ENCODE measurements at places on chromosomes 2 and 18.

DNA sequence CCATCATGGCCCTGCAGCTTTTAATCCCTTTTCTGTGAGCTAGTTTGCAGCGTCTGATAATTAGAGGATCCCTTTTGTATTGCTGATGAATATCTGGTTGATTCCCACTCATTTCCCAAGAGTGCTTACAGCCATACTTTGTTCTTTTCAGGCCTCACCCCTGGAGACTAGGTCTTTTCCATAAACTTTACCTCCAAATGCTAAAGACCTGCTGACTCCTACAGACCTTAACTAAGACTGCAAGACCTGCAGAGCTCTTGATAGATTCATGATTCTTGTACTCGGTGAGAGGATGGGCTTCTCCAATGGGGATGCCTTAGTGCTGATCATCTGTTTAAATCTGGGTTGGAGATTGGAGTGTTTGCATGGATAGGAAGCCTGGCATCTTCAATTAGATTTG is 33.1 kb upstream of the DYNAP start:
- H3K4me1 ChIP-seq, result no peaks in the 10 kb centered on the region
- no peak overlapping the region for H3K4me3 ChIP-seq
- H3K36me3 ChIP-seq, result no peaks in the 10 kb centered on the region
- no peak overlapping the region for H3K27ac ChIP-seq
- no peak for DNase-seq

DNA sequence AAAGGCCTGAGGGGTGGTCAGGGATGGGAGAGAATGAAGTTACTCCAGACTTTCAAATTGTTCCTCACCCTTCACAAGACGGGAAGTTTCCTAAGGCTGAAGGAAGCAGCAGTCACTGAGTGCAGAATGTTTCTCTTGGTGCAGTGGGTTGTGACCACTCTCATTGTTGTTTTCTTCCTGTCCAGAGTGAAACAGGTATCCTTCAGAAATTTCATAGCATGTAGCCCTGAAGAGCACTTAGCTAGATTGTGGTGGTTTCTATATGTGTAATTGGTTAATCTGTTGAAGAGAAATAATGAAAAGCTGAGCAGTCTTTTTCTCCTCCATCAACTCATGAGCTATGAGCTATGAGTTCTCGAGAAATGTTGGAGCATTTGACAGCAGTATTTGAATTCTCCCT is 96.8 kb downstream of the GPD2 start:
- no peaks in the 10 kb centered on the region for H3K36me3 ChIP-seq
- H3K27me3 ChIP-seq, result no peaks in the 10 kb centered on the region
- H3K4me3 ChIP-seq, result no peak overlapping the region
- no peak overlapping the region for H3K27ac ChIP-seq
- no peaks in the 10 kb centered on the region for H3K4me1 ChIP-seq

GRCh38 chr2:222651718-222652418 is 4.0 kb downstream of the FARSB start:
- H3K4me1 ChIP-seq, result peaks cover 13% of the 10 kb centered on the region
- no peaks in the 10 kb centered on the region for H3K27me3 ChIP-seq
- no peak overlapping the region for H3K4me3 ChIP-seq
- no peak for DNase-seq

- peaks cover 7% of the 10 kb centered on the region for H3K36me3 ChIP-seq
- DNase-seq, result peak; percentile 93
- H3K27ac ChIP-seq, result no peak overlapping the region
- no peak overlapping the region for H3K4me3 ChIP-seq
These were observed 12.1 kb downstream of the PXDN start for GRCh38 chr2:1731963-1732768.

DNA sequence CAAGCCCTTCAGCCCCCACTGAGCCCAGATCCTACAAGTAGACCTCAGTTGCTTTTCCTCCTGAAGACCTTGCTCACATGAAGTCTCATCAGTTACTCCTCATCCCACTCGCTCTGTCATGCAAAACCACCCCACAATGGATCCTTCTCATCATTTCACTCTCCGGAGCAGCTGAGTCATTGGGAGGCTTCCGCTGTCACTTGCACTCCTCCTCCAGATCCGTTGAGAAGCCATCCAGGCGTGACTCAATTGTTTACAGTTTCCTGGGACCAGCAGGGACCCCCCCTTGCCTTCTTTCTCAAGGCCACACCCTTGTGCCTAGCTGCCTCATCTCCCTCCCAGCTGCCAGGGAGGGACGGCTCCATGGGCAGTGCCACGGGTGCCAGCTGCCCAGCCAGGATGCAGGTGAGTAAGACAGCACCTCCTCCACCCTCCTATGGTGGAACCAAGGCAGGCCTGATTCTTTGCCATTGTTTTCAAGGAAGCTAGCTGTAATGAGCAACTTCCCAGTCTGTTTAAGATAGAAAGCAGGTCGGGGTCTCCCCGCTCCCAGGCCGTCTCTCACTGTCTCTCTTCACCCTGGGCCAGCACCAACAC is 16.3 kb downstream of the GPR55 start:
- no peaks in the 10 kb centered on the region for H3K27me3 ChIP-seq
- no peaks in the 10 kb centered on the region for H3K36me3 ChIP-seq

- peak overlapping the region; percentile 74 for H3K27ac ChIP-seq
- no peaks in the 10 kb centered on the region for H3K4me1 ChIP-seq
- no peak for DNase-seq
- H3K36me3 ChIP-seq, result no peaks in the 10 kb centered on the region
- no peaks in the 10 kb centered on the region for H3K27me3 ChIP-seq
These were observed 69.3 kb downstream of the MBP start for GRCh38 chr18:77063260-77063659.

DNA sequence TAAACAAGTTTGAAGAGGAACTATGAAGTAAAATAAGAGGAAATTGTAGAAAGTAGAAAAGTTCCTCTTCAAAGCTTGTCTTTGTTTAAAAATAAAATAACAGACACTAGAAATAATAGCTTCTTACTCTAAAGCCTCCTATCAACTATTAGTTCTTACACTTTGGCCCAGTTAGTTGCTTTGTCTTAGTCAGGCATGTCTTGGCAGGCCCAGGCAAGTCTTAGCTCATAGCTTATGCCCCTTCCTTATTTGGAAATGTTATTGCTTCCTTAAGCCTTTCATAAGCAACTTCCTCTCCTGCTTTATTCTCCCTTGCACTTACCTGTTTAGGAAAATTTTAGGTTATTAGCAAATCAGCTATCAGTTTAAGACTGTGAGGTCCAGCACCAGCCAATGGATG is 950.6 kb upstream of the LRATD1 start:
- H3K27me3 ChIP-seq, result no peaks in the 10 kb centered on the region
- no peak overlapping the region for H3K27ac ChIP-seq
- no peak for DNase-seq
- H3K4me1 ChIP-seq, result no peaks in the 10 kb centered on the region
- H3K4me3 ChIP-seq, result no peak overlapping the region
- H3K36me3 ChIP-seq, result no peaks in the 10 kb centered on the region

DNA sequence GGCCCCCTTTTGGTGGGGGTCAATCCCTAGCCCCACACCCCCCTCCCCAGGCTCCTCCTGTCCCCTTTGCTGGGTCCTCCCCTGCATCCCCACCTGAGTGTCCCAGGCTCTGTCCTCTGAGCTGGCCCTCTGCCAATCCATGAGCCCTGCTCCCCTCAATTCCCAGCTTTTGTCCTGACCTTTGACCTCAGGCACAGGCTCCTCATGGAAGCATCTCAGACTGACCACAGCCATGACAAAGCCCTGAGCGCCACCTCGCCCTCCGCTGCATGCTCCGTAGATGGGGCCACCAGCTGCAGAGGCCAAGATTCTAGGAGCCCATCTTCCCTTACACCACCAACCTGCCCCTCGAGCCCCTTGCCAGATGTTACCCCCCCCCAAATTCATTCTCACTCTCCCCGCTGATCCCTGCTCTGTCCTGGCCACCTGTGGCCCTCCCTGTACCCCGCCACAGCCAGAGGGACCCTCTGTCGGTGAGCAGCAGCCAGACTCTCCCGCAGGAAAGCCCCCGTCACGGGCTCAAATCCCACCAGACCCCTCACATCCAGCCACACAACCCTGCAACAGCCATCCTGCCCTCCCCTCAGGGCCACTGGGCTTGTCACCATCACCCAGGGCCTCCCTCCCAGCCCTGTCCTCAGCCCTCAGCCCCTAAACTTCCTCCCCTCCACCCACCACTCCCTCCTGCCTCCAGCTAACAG is 206.0 kb downstream of the MGAT5 start:
- H3K36me3 ChIP-seq, result no peaks in the 10 kb centered on the region
- H3K4me1 ChIP-seq, result peaks cover 5% of the 10 kb centered on the region
- DNase-seq, result no peak

DNA sequence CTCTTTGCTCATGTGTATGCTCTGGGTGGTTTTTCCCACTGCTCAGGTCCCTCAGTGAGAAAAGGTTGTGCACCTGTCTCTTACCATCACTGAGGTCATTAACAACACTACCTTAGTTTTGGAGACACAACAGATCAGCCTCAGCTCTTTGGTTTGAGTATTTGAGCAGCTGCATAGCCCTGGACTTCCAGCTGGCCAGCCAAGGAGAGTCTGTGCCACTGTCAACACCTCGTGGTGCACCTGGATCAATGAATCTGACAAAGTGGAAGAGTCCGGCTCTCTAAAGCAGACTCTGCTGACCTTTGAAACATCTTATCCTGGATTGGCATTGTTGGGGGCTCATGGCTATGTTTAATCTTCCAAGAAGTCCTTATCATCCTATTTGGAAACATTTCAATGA is 30.0 kb downstream of the SERPINB8 start:
- no peak for DNase-seq
- no peaks in the 10 kb centered on the region for H3K4me1 ChIP-seq
- no peaks in the 10 kb centered on the region for H3K36me3 ChIP-seq
- H3K27ac ChIP-seq, result no peak overlapping the region

DNA sequence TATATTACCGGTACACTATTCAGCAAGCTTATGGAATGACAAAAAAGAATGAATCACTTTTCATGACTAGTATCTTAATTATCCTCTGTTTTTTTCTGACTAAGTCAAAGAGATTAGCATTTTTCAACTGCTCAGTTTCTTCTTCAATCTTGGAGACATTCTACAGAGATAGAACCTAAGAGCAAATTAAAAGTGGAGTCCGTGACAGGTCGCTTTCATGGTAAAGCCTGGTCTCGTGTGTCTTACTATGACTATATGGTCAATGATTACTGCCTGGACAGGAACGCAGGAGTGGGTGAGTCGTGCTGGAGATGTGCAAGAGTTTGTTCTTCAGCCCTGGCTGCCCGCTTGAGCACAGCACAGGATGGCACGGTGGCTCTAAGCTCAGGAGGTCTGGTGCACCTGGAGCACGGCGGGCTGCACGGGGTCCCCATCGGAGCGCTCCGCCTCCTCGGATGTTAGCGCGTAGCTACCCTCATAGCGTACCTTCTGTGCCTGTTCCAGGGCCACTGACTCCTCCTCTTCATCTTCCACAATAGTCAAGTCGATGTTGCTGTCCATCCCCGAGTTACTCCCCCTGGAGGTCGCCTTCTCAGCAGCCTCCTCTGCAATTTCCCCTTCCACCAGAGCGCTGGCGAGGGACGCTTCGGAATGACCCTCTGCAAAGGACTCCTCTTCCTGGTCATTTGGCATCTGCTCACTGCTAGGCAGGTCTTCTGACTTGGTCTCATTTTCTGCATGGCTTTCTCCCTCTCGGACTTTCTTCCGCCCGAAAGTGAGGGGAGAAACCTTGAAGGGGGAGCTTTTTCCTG is 11.1 kb downstream of the CAVIN2 start:
- peaks cover 3% of the 10 kb centered on the region for H3K36me3 ChIP-seq
- H3K27ac ChIP-seq, result no peak overlapping the region

- H3K4me1 ChIP-seq, result no peaks in the 10 kb centered on the region
- no peak overlapping the region for H3K4me3 ChIP-seq
- DNase-seq, result no peak
- H3K36me3 ChIP-seq, result no peaks in the 10 kb centered on the region
- peaks cover 3% of the 10 kb centered on the region for H3K27me3 ChIP-seq
These were observed 40.2 kb upstream of the SKA1 start for GRCh38 chr18:50334546-50335152.

DNA sequence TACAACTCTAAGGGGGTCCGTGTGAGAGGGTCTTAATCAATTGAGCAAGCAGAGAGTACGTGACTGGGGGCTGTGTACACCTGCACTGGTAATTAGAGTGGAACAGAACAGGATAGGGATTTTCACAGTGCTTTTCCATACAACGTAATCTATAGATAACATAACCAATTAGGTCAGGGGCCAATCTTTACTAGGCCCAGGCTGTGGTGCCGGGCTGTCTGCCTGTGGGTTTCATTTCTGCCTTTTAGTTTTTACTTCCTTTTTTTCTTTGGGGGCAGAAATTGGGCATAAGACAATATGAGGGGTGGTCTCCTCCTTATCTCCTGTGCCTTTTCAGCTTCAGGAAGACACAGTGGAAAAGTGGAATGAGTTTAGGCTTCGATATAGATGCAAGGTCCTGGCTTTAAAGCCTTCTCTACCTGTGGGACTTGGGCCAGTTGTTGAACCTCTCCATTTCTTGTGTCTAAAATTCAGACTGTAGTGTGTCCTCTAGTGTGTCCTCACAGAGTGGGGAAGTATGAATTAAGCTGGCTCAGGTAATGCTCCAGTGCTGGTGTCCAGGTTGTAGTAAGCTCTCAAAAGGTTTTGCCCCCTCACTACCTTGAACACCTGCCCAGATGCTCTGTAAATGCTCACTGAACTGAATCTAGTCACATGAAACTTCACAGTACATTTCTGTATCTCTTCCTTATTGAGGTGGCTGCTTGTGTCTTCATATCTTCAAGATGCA is 422.8 kb downstream of the SETBP1 start:
- H3K27ac ChIP-seq, result no peak overlapping the region
- H3K36me3 ChIP-seq, result no peaks in the 10 kb centered on the region
- H3K4me3 ChIP-seq, result no peak overlapping the region
- DNase-seq, result no peak
- no peaks in the 10 kb centered on the region for H3K27me3 ChIP-seq

- DNase-seq, result no peak
- H3K4me3 ChIP-seq, result no peak overlapping the region
- no peak overlapping the region for H3K27ac ChIP-seq
These were observed 356.6 kb downstream of the SPAG16 start for GRCh38 chr2:213640738-213641425.

DNA sequence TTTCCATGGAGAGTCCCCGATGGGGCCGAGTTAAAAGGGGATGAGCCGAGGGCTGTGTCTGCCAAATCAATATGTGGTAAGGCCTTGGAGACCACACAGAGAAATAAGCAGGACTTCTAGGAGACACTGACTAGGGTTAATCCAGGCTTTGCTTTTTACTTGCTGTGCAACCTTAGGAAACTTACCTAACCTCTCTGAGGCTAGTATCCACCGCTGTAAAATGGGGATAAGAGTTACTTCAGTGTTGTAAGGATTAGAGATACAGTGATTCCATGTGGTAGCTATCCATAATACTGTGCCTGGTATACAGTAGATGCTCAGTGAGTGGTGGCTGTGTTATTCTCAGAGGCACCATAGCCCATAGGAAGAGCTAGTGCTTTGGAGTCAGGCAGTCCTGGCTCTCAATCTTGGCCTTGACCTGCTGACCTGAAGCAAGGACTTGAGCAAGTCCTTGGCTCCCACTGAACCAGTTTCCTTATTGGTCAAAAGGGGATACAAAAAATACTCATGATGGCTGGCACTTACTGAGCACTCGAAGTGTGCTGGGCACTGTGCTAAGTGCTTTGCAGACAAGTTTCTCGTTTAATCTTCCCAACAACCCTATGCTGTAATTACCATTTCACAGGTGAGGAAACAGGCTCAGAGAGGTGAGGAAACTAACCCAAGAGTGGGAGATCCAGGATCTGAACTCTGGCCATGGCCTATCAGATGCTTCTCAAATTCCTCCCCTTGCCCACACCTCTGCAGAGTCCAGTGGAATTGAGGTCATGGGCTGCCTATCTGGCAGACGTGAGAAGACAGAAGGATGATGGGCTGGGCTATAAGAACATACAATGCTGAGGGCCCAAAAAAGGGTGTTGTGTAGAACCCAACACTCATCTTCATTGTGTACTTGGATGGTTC is 12.0 kb upstream of the DES start:
- H3K36me3 ChIP-seq, result no peaks in the 10 kb centered on the region
- H3K27me3 ChIP-seq, result no peaks in the 10 kb centered on the region
- no peak overlapping the region for H3K4me3 ChIP-seq
- DNase-seq, result no peak
- no peaks in the 10 kb centered on the region for H3K4me1 ChIP-seq
- no peak overlapping the region for H3K27ac ChIP-seq

Measured in lung (tissue), 17 donors.